ENCODE measurements at places on chromosomes 3 and 15.

- no peak for DNase-seq
Observed at GRCh38 chr3:10432931-10433330, 72.5 kb downstream of the ATP2B2 start.

DNA sequence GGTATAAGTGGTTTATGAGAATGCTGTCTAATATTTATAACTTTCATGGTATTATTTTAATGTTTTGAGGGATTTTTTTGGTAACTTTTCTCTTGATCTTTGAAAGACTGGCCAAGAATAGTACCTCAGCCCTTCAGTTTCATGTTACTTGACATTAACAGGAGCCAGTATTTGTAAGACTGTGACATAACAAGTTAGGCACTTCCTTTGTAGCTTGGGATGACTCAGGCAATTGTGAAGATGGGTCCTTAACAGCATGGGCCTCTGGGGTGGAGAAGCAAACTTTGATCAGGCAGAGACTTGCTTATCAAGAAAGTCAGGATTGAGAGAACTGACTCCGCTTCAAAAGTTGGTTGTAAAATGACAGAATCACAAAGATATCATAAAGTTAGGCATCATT lies 9.5 kb downstream of the LRRC49 start:
- no peak for DNase-seq

GRCh38 chr3:4380013-4380412 lies 76.8 kb downstream of the SETMAR start:
- no peak for DNase-seq

GRCh38 chr3:126907557-126907956 lies 75.4 kb upstream of the PLXNA1 start:
- DNase-seq = no peak

DNA sequence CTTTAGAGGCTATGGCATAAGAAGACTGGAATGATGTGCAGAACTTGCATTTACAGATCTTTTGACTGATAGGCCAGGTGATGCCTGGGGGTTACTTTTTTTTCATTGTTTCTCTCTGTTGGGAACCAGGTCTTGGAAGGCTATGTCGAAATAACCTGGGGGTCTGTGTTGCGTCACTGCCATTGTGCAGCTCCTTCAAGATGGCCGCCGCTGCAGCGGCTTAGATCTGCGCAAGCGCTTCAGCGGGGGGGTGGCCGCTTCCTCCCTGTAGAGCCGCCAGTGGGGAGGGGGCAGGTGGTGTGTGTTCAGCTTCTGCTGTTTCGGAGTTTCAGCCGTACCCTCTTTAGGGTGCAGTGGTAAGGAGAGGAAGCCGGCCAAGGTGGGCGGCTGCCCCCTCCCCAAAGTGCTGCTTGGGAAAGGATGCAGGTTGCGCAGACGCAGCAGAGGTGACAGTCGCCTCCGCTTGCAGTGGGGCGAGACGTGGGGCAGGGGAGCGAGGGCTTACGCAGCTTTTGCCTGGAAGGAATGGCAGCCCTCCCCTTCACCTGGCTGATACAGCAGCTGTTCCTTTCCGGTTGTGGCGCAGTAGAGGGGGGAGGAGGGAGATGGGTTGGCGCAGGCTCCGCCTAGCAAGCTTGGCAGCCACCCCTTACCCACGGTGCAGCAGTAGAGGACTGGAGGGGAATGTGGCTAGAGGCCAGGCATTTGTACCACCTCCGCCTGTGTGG lies 1.5 kb downstream of the SNRPN start:
- peak; percentile 89 for DNase-seq

GRCh38 chr15:78929536-78930264 lies 15.1 kb downstream of the CTSH start:
- no peak for DNase-seq

Data from neural progenitor cell (in vitro differentiated cells).